ENCODE measurements at places on chromosomes 3 and 15.

DNA sequence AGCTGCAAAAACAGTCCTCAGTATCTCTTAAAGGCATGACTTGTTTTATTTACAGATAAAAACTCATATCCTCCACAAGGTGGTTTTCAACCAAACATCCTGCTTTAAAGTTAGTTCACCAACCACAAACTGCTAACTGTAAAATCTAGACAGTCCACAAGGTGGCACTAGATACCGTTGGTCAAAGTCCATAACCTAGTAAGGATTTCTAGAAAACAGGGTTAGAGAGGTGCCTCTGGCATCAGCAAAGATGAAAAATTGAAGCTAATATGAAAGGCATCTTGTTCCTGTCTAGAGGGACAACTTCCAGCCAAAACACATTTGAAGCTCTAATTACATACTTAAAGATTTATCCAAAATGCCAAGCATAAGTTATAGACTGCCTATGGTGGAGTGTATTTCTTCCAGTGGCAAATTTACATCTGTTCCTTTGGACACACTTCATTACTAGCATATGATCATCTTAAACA is 56.0 kb downstream of the ZMAT3 start:
- DNase-seq, result peak; percentile 39

DNA sequence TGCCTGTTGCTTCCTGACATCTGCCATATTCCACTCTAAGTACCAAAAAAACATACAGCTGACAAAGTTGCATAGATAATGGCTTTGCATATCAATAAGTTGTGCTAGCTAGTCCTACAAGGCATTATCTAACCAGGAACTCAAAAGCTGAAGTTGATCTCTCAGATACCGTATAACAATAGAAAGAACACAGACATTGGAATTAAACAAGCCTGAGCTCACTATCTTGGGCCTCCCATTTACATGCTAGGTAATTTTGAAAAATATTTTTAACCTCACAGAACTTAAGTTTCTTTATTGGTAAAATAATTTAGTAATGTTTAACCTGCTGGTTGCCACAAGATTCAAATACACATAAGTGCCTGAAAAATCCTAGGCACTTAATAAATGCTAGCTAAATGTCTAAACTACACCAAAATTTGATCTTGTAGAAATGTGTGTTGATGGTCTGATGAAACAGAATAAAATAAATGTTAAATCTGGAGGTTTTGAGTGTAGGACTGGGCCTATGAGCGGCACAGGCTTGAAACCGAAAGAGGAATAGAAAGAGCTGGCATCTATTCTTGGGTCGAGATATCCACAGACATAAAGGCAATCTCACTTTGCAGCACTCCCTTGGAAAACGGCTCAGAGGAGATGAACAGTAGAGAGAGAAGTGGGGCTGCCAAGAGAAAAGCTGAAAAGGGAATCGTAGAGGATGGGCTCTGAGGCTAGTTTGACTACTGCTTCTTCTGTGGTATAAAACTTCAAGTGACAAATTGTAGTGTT is 29.9 kb upstream of the TTC14 start:
- no peak for DNase-seq

DNA sequence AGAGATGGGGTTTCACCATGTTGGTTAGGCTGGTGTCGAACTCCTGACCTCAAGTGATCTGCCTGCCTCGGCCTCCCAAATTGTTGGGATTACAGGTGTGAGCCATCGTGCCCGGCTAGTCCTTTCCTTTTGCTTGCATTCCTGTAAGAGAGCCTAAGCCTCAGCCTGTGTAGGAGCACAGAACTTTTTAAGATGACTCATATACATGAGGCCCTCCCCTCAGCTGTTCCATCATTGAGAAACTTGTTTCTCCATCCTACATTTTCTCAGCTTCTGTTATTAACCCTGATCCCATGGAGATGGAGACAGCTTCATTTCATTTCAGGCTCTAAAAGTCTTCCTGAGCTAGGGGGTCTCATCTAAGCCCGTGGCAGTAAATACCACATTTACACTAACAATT is 123.3 kb downstream of the PLOD2 start:
- DNase-seq, result no peak

DNA sequence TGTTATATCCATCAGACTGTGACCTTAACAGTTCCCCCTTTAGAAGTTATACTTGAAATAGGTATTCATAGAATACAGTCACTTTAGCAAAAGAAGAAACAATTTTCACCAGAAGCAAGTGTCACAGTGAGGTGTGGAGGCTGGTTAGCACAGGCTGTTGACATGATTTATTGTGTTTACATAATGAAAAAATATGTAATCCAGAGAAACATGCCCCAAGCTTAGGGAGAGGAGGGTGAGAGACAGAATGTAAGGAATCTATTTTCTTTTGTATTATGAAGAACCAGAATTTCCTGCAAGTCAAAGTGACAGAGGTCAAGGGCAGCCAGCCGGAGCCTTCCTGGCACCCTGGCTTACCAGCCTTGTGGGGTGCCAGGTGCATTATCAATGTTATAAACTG is 4.0 kb downstream of the IL12A start:
- DNase-seq, result no peak

- no peak for DNase-seq
Observed at GRCh38 chr3:18188491-18188890, 236.6 kb downstream of the SATB1 start.

DNA sequence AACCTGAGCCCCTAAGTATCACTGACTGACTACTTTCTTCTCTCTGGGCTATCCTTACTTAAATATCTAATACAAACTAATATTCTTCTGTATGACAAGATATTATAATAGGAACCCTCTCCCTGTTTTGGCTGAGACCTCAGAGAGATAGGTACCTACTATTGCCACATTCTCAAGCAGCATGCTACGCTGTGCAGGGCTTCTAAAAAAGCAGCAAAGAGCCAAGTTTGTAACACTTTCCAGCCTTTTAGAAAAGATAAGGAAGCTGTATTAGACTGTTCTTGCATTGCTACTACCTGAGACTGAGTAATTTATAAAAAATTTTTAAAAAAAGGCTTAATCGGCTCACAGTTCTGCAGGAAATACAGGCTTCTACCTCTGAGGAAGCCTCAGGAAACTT is 126.8 kb upstream of the ABI3BP start:
- DNase-seq, result no peak

DNA sequence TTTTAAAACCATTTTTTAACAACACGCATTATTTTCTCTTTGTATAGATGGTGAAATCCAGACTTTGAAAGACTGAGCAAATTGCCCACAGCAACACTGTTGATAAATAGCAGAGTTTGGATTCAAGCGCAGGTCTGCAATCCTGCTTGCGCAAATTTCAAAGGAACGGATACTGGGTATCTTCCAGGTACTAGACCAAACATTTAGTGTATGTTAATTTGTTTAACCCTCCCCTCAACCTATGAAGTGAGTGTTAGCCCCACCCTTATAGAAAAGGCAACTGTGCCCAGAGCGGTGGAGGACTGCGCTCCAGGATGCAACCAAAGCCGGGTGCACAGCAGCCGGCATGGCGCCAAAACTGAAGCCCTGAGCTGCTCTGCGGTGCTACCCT is 103.8 kb downstream of the CPN2 start:
- DNase-seq, result no peak

- DNase-seq, result no peak
Observed at GRCh38 chr3:120177707-120178306, 83.6 kb upstream of the GSK3B start.

DNA sequence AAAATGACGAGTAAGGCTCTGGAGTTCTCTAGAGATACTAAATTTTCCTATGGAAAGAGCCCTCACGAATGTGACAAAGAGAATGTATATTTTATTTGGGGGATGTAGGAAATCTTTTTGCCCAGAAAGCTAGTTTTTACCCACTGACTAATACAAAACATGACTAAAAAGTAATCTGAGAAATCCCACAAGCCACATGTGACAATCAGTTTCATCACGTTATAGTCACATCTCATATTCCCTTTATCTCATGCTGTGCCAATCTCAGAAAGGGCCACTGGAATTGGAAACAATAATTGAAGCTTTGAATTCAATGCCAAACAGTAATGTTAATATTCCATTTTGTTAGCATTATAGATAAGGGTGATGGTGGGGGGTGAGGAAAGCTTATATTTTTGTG is 509.0 kb upstream of the GOLIM4 start:
- no peak for DNase-seq

DNA sequence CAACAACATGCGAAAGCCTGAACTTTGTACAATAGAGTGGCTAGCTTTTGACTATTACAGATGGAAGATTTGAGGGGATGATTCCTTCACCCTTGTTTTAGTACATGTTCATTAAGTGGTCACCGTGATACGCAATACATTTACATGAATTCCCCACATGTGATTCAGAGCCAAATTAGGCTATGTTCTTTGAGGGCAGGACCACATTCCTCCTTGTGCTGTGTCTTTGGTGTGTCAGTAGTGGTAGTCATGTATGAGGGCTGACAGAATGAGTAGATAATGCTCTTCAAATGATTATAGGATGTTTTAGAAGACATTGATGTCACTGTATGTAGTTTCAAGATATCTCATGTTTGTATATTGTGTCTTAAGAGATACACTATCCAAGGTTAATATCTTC is 12.1 kb downstream of the PTPRG start:
- no peak for DNase-seq

GRCh38 chr3:42019144-42019952 is 57.4 kb upstream of the ULK4 start:
- DNase-seq, result no peak

DNA sequence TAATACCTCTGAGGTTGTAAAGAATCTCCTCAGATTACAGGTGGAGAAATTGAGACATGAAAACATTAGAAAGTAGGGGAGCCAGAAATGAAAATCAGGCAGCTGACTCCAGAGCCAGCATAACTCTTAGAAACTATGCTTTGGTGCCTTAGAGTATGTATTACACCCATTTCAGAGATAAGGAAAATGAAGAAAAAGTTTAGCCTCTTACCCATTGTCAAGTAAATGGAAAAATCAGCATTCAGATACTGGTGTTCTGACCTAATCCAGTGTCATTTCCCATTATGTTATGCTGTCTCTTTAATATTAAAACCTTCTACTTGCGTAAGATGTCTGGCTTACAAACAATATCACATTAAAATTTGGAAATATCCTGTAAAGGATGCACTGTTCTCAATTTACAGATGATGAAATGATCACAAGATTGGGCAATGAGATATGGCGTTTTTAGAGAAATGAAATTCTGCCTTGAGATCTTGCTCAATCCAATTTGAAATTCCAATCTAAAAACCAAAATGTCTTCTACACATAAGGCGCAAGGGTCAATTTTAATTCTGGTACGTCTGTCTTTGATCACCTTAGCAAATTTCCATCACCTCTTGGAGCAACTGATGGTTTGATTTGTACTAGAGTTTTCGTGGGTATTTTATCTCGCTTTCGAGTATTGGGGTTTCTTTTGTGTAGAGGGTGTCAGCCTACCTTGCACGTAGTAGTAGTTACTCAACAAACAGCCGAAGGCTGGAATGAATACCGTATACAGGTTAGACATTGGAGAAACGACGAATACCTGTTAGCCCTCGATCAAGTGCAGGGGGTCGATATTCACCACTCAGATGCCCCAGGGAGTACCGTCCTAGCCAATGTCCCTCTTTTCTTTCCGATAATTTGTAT is 902 bp upstream of the ZCWPW2 start:
- DNase-seq, result peak; percentile 62

DNA sequence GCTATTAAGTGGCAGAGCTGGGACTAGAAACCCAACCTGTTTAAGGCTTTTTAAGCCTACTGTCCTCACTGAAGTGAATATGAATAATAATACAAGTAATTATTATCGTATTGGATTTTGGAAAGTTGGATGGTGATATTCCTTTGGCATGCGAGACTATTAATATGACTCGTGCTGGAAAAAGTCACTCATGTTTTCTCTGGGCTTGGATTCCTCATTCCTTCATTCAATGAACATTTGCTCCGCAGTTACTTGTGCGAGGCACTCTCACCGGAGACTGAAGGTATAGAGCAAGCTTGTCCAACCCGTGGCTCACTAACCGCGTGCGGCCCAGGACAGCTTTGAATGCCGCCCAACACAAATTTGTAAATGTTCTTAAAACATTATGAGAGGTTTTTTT is 694 bp downstream of the PLAAT1 start:
- DNase-seq, result no peak
